ENCODE measurements at places on chromosomes 2 and 18.

DNA sequence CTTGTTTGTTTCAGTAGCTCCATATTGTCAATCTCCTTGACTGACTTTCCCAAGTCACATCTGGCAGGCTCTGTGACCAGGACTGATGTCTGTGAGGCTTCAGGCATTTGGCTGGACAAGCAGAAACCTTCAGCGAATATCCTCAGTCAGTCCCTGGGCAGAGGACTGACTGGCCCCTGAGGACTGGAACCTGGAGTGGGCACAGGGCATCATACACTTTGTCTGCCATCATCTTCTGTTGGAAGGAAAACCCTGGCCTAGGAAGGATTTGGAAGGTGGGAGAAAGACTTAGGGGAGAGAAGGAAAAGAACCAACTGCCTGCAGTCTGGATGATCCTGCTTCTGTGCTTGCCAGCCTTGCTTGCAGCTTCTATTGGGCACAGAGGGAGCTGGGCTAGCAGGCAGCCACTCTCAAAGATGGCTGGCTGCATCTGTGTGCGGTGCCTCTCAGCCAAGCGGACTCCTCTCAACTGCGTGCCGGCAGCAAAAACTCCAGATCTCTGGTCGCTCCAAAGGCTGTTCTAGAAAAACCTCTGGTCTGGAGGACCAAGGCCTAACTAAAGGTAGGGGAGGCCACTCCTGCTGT is 126.8 kb downstream of the MARCHF4 start:
- DNase-seq, result no peak

DNA sequence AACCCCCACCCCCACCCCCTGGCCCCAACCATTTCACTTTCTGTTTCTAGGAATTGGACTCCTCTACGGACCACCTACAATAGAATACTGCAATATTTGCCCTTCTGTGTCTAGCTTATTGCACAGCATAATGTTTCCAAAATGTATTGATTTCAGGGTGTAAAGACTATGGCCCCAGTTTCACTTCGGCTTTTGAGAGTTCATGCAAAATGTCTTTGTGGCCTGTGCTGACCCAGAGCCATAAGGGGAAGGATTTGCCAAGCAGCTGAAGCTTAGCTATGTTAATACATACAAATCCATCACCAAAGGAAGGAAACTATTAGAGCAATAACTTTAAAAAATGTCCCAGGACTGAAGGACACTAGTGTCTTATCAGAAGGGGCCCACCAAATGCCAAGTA is 11.2 kb upstream of the ATP9B start:
- DNase-seq, result no peak

DNA sequence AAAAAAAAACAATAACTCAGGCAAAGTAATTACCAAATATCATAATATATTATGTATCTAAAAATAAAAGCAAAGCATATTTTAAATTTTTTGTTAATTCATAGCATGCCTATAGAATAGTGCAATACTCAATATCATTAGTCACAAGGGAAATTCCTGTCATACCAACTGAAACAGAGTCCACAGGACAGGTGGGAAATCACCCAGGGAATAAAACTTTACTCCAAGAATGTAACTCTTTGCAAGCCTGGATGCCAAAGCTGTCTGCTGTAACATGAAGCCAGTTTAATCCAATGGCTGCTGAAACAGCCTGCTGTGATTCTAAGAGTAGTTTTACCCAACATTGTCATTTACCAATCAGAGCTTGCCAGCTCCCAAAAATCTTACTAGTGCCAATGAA is 40.0 kb upstream of the SULT1C3 start:
- DNase-seq, result no peak

DNA sequence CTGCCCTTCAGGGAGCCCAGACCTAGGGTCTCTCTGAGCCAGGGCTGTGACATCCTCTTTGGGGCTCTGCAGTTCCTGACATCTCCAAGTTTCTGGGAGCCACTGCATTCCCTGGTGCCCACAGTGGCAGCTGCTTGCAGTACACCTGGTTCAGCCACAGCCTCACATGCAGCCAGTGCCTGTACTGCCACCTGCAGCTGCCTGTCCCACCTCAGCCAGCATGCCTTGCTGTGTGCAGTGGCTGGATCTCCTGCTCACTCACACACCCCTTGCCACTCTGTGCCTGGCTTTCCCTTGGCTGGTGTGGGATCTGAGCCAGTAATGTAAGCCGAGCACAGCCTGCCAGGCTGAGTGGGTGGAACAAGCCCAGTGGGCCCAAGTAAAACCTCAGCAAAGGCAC is 1288.7 kb downstream of the CNTNAP5 start:
- no peak for DNase-seq

- no peak for DNase-seq
Observed at GRCh38 chr2:197358931-197359330, 48.4 kb upstream of the ANKRD44 start.

- DNase-seq, result no peak
Observed at GRCh38 chr2:239257511-239257937, 143.3 kb downstream of the HDAC4 start.

GRCh38 chr2:233699424-233700027 is 6.8 kb downstream of the UGT1A6 start:
- DNase-seq, result no peak
